ENCODE measurements at places on chromosomes 11 and 22.
A peak's percentile ranks its signal among the peaks of the same experiment; 100 is the strongest.

GRCh38 chr11:128190312-128190711, 397.0 kb downstream of the ETS1 start:
- no peak for DNase-seq

DNA sequence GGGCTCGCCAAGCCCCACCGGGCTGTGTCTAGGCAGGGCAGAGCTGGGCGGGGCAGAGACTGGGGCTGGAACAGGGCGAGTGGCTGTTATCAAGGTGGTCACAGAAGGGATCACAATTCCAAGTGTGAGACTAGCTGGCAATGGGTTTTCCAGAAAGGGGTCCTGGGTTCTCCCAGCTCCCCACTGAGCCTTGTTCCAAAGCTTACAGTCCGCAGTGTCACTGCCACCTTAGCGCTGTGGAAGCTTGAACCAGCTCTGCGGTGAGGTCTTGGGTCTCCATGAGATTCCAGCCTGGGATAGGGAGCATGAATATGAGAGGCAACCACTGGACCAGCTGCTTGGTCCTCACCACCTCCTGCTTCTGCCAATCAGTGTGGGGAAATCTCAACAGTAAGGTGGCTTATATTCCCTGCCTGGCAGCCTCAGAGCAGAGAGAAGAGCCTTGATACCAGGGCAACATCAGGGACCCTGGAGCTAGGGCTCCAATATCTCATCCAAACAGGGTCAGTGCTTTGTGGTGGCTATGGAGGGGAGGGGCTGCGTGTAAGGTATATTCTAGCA, 831 bp downstream of the CD44 start:
- DNase-seq: no peak

- no peak for DNase-seq
Measured at GRCh38 chr22:24046024-24046423, 34.9 kb downstream of the CABIN1 start.

DNA sequence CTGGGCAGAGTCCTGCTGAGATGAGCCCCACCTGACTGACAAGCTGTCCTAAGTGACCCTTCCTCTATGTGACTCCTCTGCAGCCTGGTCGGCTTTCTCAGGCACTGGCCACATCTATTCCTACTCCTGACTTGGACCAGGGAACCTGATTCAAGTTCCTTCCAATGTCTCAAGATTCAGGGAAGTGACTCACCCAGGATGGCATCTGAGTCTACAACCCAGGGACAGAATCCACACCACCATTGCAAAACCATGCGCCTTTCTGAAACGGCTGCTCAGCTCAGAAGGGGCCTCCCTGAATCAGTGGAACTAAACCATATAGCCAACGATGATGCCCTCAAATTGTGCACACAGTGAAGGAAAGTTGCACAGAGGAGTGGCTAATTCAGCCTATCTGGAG, 63.9 kb upstream of the CSNK2A3 start:
- no peak for DNase-seq

DNA sequence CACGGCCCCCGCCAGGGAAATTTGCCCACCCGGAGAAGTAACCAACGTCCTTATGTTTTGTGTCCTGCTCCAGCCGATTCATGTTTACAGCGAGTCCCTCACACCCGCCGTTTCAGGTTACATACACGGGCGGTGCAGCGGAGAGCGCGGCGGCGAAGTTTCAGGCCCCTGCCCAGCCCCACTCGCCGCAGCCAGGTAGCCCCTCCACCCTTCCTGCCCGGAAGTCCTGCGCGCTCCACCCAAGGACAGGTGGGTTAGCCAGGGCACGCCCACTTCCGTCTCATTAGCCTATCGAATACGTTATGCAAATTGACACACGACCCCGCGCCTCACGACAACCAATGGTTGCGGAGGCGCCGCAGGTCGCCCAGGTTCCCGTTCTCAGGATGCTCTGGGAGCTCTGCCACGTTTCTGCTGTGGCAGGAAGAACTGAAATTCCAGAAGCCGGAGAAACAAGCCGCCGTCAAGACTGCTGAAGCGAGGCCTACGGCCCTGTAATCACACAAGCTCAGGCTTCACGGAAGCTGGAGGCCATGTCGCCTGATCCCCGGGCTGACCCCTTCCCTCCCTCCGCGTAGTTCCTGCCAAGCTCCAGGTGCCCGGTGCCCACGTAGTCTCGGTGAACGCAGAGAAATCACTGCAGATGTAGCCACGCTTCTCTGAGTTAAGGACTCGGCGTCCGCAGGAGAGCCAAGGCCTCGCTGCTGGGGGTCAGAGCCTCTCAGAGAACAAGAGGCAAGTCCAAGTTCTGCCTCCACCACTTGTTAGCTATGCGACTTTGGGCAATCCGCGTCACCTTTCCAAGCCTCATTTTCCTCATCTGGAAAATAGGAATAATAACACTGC, 22.4 kb upstream of the MYH9 start:
- DNase-seq: peak; percentile 37

- DNase-seq: no peak
Measured at GRCh38 chr22:26170112-26170492, 840 bp downstream of the SEZ6L start.

GRCh38 chr11:126281245-126281644, 1.6 kb upstream of the TIRAP start:
- DNase-seq: no peak

- DNase-seq: no peak
Measured at GRCh38 chr11:105227363-105227762, 87.8 kb upstream of the CARD18 start.

GRCh38 chr22:50665738-50666137, 6.9 kb upstream of the SHANK3 start:
- DNase-seq: no peak

- no peak for DNase-seq
Measured at GRCh38 chr22:41563051-41563711, 2.4 kb downstream of the CSDC2 start.

All from activated CD4-positive, alpha-beta T cell treated with anti-CD3 and anti-CD28 coated beads for 1 hour (primary cell).